ENCODE measurements at places on chromosomes 6 and 20. TPM values are rescaled to one million over a fixed set of nuclear protein-coding genes. Genes with fewer than 3 reads are reported as not detected.

Gene RBL1
- 3.0 TPM for total RNA-seq

- no peaks in the 10 kb centered on the region for H3K36me3 ChIP-seq
- no peaks in the 10 kb centered on the region for H3K27me3 ChIP-seq
Measured at GRCh38 chr6:93728150-93728549, 308.8 kb upstream of the EPHA7 start.

Gene IL17A
- total RNA-seq = not detected

Gene GSTA3
- total RNA-seq = not detected

DNA sequence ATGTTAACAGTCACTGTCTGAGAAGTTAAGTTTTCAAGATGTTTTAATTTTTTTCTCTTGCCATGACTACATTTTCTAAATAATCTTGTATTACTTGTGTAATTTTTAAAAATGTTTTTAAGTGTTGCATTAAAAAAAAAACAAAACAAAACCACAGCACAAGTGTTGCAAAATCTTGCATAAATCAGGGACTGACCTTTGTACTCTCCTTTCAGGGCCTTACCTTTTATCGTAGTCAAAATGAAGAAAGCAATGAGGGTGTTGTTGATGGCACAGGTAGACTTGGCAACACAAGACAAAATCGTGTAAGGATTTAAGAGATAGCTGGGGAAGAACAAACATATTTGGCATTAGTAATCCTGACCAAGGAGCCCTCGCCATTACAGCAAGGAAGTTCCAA lies 42.5 kb downstream of the PIGU start:
- no peak for DNase-seq
- no peak overlapping the region for H3K27ac ChIP-seq
- H3K36me3 ChIP-seq = peaks cover 2% of the 10 kb centered on the region
- no peaks in the 10 kb centered on the region for H3K4me1 ChIP-seq
- H3K4me3 ChIP-seq = no peak overlapping the region

DNA sequence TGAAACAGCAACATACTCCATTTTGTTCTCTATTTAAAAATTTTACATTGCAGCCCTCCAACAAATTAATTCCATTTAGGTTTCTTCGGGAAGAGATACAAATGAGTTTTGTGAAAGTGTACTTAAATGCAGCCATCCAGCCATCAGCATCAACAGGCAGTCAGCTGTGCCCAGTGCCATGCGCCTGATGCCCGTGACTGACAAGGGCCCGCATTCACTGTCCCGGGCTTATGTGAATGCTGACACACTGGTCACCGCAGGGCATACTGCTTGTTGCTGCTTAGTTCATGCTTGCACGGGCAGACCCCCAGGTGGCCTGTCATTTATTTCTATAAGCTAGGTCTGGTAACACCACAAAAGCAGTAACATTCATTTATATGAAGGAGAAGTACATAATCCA lies 224.9 kb upstream of the QKI start:
- DNase-seq = no peak
- no peaks in the 10 kb centered on the region for H3K4me1 ChIP-seq
- no peaks in the 10 kb centered on the region for H3K27me3 ChIP-seq
- no peak overlapping the region for H3K27ac ChIP-seq
- no peak overlapping the region for H3K4me3 ChIP-seq
- no peaks in the 10 kb centered on the region for H3K36me3 ChIP-seq

Gene LTB
- 0.48 TPM for total RNA-seq

GRCh38 chr6:31829633-31830283 lies 2.2 kb downstream of the HSPA1B start:
- no peaks in the 10 kb centered on the region for H3K27me3 ChIP-seq
- DNase-seq = peak; percentile 63
- H3K36me3 ChIP-seq = no peaks in the 10 kb centered on the region
- H3K27ac ChIP-seq = peak overlapping the region; percentile 74
- H3K4me1 ChIP-seq = peaks cover 10% of the 10 kb centered on the region
- H3K4me3 ChIP-seq = peak overlapping the region; percentile 64

DNA sequence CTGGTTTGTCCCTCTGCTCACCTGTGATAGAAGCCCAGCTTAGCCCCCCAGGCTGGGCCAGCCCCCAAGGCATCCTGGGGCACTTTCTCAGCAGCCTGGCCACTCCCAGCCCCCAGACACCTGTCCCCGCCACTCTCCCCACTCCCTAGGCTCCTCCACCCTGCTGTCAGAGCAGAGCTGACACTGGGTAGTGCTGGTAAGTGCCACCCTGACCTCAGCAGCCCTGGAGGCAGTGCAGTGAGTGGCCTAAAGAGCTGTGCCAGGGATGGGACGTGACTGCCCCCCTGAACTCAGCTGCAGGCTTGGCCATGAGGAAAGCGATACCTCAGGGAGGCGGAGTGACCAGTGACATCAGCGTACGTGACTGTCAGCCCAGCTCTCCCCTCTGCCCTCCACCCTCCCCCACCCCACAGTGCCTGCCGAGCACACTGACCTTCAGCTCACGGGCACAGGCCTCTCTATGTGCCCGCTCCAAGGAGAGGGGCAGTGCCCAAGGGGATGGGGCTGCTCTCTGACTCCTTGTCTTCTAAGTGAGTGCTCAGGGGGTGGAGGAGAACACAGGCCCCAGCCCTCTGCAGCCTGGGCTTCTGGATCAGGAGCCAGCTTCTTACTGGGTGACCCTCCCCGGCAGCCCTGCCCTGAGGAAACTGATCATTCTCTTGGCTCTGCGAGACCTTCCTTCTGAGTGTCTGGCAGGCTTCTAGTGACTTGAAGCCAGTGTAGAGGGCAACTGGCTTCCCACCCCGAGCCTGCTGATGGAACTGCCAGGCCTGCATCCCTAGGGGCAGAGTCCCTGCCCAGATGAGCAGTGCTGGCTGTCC lies 172.7 kb downstream of the MRPL14 start:
- H3K27ac ChIP-seq = no peak overlapping the region
- peaks cover 5% of the 10 kb centered on the region for H3K4me1 ChIP-seq
- H3K27me3 ChIP-seq = no peaks in the 10 kb centered on the region
- H3K4me3 ChIP-seq = no peak overlapping the region
- peak; percentile 25 for DNase-seq
- H3K36me3 ChIP-seq = no peaks in the 10 kb centered on the region

DNA sequence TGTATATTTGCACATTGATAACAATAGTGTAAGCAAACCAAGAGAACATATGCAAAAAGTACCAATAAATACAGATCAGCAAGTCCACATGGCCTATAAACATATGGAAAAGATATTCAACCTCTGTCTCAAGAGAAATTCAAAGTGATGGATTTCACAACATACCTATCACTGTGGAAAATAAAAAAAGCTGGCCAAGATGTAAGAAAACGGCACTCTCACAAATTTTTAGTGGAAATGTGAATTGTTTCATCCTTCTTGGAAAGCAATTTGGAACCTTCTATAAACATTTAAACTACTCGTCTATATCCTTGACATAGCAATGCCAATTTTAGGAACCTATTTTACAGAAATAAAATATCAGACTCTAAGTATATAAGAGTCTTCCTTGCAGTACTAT lies 559.8 kb downstream of the QKI start:
- H3K36me3 ChIP-seq = no peaks in the 10 kb centered on the region
- H3K27ac ChIP-seq = no peak overlapping the region
- H3K4me1 ChIP-seq = no peaks in the 10 kb centered on the region
- no peak for DNase-seq

Gene FOXS1
- total RNA-seq = 0.40 TPM

- peaks cover 6% of the 10 kb centered on the region for H3K4me1 ChIP-seq
- no peak overlapping the region for H3K4me3 ChIP-seq
- no peaks in the 10 kb centered on the region for H3K27me3 ChIP-seq
- no peaks in the 10 kb centered on the region for H3K36me3 ChIP-seq
- H3K27ac ChIP-seq = no peak overlapping the region
Measured at GRCh38 chr20:61584851-61585250, 332.8 kb downstream of the CDH4 start.

Gene SYCP2L
- 1.1 TPM for total RNA-seq

Gene KCNS1
- not detected for total RNA-seq

GRCh38 chr6:3176562-3177355 lies 19.4 kb upstream of the TUBB2A start:
- H3K36me3 ChIP-seq = no peaks in the 10 kb centered on the region
- H3K4me3 ChIP-seq = no peak overlapping the region
- DNase-seq = no peak
- no peaks in the 10 kb centered on the region for H3K4me1 ChIP-seq

GRCh38 chr6:105790635-105791034 lies 295.5 kb upstream of the PRDM1 start:
- no peaks in the 10 kb centered on the region for H3K36me3 ChIP-seq
- no peak overlapping the region for H3K27ac ChIP-seq
- DNase-seq = no peak
- H3K27me3 ChIP-seq = no peaks in the 10 kb centered on the region
- H3K4me3 ChIP-seq = no peak overlapping the region
- peaks cover 11% of the 10 kb centered on the region for H3K4me1 ChIP-seq

- DNase-seq = no peak
- H3K27me3 ChIP-seq = peaks cover 4% of the 10 kb centered on the region
- peak overlapping the region; percentile 21 for H3K4me3 ChIP-seq
- H3K4me1 ChIP-seq = peaks cover 3% of the 10 kb centered on the region
- H3K36me3 ChIP-seq = no peaks in the 10 kb centered on the region
- no peak overlapping the region for H3K27ac ChIP-seq
Measured at GRCh38 chr6:166307082-166308032, 835 bp downstream of the PRR18 start.

Gene NNAT
- total RNA-seq = not detected

- H3K27ac ChIP-seq = no peak overlapping the region
- no peak for DNase-seq
- H3K4me3 ChIP-seq = no peak overlapping the region
- no peaks in the 10 kb centered on the region for H3K4me1 ChIP-seq
- no peaks in the 10 kb centered on the region for H3K27me3 ChIP-seq
Measured at GRCh38 chr6:150046943-150047342, 21.6 kb upstream of the RAET1L start.

Gene HCRTR2
- total RNA-seq = not detected

DNA sequence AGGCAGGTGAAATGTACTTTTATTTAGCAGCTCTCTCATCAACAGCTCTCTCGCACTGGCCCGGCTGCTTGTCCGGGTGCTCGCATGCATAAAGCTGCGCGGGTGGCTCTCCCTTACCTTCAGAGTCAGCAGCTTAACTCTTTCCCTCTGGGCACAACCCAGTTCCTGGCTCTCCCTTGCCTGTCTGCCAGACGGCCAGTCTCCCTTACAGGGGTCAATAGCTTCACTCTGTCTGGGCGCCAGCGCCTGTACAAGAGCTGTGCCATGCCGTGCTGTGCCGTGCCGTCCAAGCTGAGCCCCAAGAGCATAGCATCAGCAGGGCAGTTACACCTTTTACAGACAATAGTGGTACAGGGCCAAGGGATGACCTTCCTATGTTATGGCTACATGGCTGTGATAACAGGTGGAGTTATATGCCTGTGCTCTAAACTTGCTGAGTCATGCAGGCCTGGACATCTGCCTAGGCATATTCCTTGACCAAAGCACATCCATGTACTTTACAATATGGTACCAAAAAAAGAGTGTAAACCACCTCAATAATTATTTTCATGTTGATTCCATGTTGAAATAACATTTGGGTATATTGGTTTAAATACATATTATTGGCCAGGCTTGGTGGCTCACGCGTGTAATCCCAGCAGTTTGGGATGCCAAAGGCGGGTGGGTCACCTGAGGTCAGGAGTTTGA lies 47.9 kb downstream of the BLTP3A start:
- no peak overlapping the region for H3K4me3 ChIP-seq
- no peak for DNase-seq
- no peak overlapping the region for H3K27ac ChIP-seq
- H3K4me1 ChIP-seq = no peaks in the 10 kb centered on the region
- no peaks in the 10 kb centered on the region for H3K36me3 ChIP-seq

- H3K27ac ChIP-seq = no peak overlapping the region
- H3K4me1 ChIP-seq = no peaks in the 10 kb centered on the region
- H3K27me3 ChIP-seq = no peaks in the 10 kb centered on the region
- no peaks in the 10 kb centered on the region for H3K36me3 ChIP-seq
- no peak for DNase-seq
- no peak overlapping the region for H3K4me3 ChIP-seq
Measured at GRCh38 chr6:135481783-135482369, 15.7 kb downstream of the AHI1 start.

Gene RTF2
- total RNA-seq = 85.2 TPM

DNA sequence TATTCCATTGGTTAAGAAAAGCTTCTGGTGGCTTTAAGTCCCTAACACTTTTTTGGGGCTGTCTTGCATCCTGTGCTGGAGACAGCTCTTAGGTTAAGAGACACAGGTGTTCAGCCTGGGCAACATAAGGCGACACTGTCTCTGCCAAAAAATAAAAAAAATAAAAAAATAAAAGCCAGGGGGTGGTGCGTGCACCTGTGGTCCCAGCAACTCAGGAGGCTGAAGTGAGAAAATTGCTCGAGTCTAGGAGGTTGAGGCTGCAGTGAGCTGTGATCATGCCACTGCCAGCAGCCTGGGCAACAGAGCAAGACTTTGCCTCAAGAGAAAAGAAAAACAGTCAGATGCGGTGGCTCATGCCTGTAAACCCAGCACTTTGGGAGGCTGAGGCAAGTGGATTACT lies 55.6 kb upstream of the ZMYND8 start:
- no peak for DNase-seq
- H3K27ac ChIP-seq = no peak overlapping the region
- H3K27me3 ChIP-seq = no peaks in the 10 kb centered on the region
- H3K4me3 ChIP-seq = no peak overlapping the region

Gene MLN
- total RNA-seq = not detected

- no peaks in the 10 kb centered on the region for H3K36me3 ChIP-seq
- no peak overlapping the region for H3K27ac ChIP-seq
- no peaks in the 10 kb centered on the region for H3K27me3 ChIP-seq
Measured at GRCh38 chr6:138246650-138247440, 28.6 kb upstream of the PBOV1 start.

Gene KCNQ2
- not detected for total RNA-seq

Gene THBD
- 16.9 TPM for total RNA-seq

Gene CDSN
- total RNA-seq = not detected

GRCh38 chr20:34927736-34928135 lies 27.9 kb downstream of the GSS start:
- no peaks in the 10 kb centered on the region for H3K36me3 ChIP-seq
- no peaks in the 10 kb centered on the region for H3K27me3 ChIP-seq
- H3K4me1 ChIP-seq = peaks cover 2% of the 10 kb centered on the region

Gene GLP1R
- not detected for total RNA-seq

GRCh38 chr6:117559299-117559698 lies 43.0 kb downstream of the GOPC start:
- no peaks in the 10 kb centered on the region for H3K36me3 ChIP-seq
- H3K4me1 ChIP-seq = no peaks in the 10 kb centered on the region
- no peak overlapping the region for H3K4me3 ChIP-seq
- H3K27me3 ChIP-seq = no peaks in the 10 kb centered on the region
- no peak overlapping the region for H3K27ac ChIP-seq
